CD8-positive, alpha-beta memory T cell (primary cell): ENCODE measurements at places on chromosomes 6 and 20. TPM values are rescaled to one million over a fixed set of nuclear protein-coding genes. Genes with fewer than 3 reads are reported as not detected.

- no peak for DNase-seq
- no peak overlapping the region for H3K27ac ChIP-seq
- H3K4me1 ChIP-seq: no peaks in the 10 kb centered on the region
- H3K4me3 ChIP-seq: no peak overlapping the region
- H3K27me3 ChIP-seq: no peaks in the 10 kb centered on the region
Observed at GRCh38 chr6:143223895-143224294, 163.2 kb downstream of the AIG1 start.

DNA sequence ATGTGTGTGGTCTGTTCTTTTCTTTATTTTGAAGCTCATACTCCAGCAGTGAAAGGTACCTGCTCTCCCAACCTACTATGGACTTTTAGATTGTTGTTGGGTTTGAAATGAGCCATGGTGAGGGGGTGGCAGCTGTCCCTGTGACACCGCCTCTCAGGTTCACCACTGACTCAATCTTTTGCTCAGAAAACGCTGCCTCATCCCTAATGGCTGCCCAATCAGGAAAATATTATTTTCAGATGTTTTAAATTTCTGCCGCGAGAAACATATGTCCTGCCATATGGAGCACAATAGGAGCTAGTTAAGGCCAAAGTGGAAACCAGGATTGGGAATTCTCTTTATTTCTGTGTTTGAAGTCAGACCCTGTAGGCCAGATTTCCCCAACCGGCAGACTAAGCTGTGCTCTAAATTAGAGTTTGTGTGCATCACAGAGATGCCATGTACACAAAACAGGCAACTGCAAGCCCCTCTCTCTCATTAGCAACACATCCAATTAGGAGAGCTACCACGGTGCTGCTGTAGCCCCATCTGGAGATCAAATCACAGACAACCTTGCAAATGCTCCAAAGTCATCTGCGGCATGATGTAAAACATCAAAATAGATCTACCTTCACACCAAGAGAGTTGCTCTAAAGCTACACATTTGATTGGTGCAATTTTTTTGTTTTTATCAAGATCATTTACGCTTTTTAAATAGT, 144.1 kb upstream of the BACH2 start:
- no peaks in the 10 kb centered on the region for H3K36me3 ChIP-seq
- H3K4me1 ChIP-seq: no peaks in the 10 kb centered on the region
- no peak for DNase-seq
- H3K4me3 ChIP-seq: no peak overlapping the region
- H3K27me3 ChIP-seq: no peaks in the 10 kb centered on the region

The CLVS2 gene
- not detected for total RNA-seq

DNA sequence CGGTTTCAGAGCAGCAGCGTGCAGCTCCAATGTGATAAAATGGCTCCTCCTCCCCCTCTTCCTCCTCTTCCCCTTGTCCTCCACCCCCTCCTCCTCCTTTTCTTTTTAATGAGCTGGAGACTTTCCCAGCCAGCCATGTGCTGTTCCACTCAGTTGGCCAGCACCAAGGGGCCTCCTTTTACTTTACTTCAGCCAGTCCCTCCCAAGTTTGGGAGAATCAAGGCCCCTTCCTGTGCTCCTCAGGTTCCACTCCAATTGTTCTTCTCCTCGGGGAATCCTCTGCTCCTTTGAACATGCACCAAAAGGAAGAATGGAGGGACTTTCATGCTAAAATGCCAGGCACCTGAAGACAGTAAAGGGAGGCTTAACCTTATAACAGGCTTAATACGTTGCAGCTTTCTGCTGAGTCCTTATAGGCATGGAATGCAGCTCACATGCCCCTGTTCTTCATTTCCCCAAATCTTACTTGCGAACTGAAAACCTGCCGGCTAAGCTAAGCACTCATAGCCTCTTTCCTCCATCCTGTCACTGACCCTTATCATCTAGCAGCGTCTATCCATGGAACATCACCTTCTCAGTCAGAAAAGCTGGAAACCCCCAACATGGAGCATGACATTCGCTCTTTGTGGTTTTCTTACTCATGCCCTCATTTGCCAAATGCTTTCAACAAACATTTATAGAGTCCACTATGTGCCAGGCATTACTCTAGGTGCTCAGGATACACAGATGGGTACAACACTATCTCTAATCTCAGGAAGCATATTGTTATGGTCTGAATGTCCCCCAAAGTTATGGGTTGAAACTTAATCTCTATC, 170.6 kb downstream of the PHACTR1 start:
- H3K27ac ChIP-seq: no peak overlapping the region
- no peak for DNase-seq
- no peak overlapping the region for H3K4me3 ChIP-seq
- no peaks in the 10 kb centered on the region for H3K36me3 ChIP-seq
- H3K4me1 ChIP-seq: no peaks in the 10 kb centered on the region

The BTN1A1 gene
- total RNA-seq: not detected

The EPHA7 gene
- not detected for total RNA-seq

The PARD6B gene
- total RNA-seq: 5.6 TPM

- H3K4me1 ChIP-seq: peaks cover 9% of the 10 kb centered on the region
- no peak for DNase-seq
- H3K27ac ChIP-seq: no peak overlapping the region
- no peaks in the 10 kb centered on the region for H3K27me3 ChIP-seq
Observed at GRCh38 chr20:47521059-47521808, 19.5 kb downstream of the NCOA3 start.

The C6orf58 gene
- total RNA-seq: not detected

DNA sequence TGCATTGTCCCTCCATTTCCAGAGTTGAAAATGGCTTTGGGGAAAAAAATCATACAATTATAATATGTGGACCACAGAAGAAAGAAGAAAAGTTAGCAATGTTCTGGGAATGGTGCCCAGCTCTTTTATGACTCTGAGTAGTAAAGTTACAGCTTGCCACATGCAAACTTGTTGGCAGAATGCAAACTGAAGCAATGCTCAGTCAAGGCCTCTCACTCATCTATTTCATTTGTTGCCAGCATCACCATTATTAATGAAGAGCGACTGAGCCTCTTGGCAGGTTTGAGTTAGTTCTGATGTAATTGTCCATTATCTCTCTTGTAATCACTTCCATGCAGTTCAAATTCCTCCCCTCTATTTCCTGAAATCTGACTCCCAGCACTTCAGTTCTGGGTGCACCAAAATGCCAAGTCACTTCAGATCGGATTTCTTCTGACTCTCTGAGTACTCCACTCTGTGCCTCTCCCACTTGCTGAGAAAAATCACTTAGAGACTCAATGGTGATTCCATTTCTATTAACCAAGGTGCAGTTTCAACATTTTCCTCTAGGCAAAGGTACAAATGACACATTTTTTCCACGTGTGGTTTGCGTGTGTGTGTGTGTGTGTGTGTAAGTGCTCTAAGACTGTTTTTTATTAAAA, 154.4 kb upstream of the STMND1 start:
- H3K36me3 ChIP-seq: no peaks in the 10 kb centered on the region
- H3K4me3 ChIP-seq: no peak overlapping the region
- DNase-seq: no peak
- H3K27me3 ChIP-seq: no peaks in the 10 kb centered on the region

The PXT1 gene
- 0.20 TPM for total RNA-seq

DNA sequence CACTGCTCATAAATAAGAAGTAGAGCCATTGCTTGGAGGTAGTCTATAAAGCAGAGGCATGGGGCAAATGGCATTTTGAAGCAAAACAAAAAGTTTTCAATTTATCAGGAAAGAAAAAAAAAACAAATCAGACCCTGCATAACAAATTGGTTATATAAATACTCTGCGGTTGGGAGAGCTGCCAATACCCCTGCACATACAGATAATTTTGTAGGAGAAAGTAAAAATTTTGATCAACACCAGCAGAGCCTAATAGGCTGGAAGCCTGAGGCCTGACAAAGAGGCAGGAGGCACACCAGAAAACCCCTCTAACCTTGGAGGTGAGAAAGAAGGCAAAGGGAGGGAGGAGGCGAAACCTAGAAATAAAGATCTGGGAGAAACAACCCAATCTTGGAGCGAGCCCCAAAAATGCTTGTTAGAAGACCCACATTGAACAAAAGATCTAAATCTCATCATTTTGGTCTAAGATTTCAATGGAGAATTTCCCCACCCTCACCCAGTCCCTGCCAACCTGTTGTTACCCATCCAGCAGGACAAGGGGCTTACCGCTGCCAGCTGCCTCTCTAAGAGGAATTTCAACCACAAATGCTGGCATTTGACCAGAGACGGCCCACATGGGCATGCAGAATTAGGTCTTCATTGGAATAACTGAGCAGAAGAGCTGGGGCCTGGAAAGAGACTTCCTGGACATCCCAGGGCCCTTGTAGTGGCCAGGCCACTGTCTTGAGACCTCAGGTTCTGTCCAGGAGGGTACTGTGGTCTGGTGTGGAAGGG, 28.4 kb downstream of the FOXA2 start:
- H3K4me1 ChIP-seq: no peaks in the 10 kb centered on the region
- no peak overlapping the region for H3K4me3 ChIP-seq
- H3K36me3 ChIP-seq: no peaks in the 10 kb centered on the region
- no peaks in the 10 kb centered on the region for H3K27me3 ChIP-seq

GRCh38 chr20:60695226-60696000, 556.6 kb upstream of the CDH4 start:
- no peak overlapping the region for H3K27ac ChIP-seq
- no peaks in the 10 kb centered on the region for H3K36me3 ChIP-seq
- DNase-seq: no peak

The SRMS gene
- not detected for total RNA-seq

The COL21A1 gene
- not detected for total RNA-seq

- H3K27me3 ChIP-seq: no peaks in the 10 kb centered on the region
- no peak for DNase-seq
- no peak overlapping the region for H3K4me3 ChIP-seq
- no peak overlapping the region for H3K27ac ChIP-seq
- no peaks in the 10 kb centered on the region for H3K36me3 ChIP-seq
- no peaks in the 10 kb centered on the region for H3K4me1 ChIP-seq
Observed at GRCh38 chr6:36714511-36714910, 16.9 kb downstream of the RAB44 start.

DNA sequence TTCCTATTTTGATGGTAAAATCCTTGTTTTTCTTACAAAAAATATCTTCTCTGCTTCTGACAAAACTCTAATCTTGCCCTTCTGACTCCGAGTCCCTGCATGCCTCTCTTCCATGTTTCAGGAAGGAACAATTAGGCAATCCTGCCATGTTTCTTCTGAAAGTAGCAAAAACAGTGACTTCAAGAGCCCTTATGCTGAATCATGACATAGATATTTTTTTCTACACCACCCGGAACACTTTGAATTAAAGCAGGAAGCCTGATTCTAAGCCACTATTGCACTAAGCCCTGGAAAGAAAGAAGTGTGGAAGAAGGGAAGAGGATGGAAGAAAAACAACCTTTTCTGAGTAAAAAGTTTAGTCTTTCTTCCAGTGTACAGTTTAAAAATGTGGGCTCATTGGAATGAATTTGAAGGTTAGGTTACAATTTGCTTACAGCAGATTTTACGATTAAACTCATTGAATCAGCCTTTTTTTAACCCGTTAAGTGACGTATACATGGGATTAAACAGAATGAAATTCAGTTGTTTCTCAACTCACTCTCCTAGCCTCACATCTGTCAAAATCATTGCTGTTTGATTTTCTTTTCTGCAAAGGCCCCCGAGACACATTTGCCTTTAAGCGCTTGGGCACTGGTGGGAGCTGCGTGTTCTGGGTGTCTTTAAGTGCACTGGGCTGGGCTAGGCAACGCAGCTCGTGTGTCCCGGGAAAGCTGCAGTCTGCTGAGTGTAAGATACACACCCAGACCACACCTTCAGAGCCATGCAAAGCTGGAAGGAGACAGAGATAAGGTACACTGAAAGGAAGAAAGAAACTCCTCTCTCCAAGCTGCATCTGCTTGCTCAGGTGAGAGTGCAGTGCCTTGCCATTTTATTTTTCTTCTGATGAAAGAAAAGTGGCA, 159.4 kb upstream of the CITED2 start:
- peaks cover 25% of the 10 kb centered on the region for H3K4me1 ChIP-seq
- no peak overlapping the region for H3K4me3 ChIP-seq
- no peaks in the 10 kb centered on the region for H3K36me3 ChIP-seq
- H3K27ac ChIP-seq: peak overlapping the region; percentile 38

DNA sequence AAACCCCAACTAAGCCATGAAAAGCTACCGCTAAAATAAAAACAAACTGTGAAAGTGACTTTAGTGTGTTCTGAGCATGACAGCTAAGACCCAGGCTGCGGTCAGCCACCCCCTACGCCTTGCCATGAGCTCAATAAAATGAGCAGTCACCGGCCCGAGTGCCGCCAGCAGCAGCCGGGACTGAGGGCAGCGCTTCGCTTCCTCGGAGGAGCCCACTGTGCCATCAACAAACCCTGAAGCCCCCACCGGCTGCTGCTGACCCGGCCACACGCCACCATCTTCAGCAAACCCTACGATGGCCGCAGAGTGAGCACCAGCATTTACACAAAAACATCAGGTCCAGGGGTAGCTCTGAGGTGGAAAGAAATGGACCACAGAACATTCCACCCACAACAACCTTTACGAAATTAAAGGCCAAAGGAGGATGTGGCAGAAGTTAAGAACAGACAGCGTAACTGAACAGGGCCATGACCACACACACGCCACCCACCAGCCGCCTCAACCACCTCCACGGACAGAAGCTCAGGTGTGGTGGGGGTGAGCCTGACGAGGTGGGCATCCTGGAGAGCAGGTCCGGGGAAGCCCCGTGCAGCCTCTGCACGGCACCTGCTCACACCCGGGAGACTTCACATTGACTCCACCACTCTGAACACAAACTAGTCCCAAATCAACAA, 67.0 kb downstream of the THBS2 start:
- H3K36me3 ChIP-seq: no peaks in the 10 kb centered on the region
- no peaks in the 10 kb centered on the region for H3K27me3 ChIP-seq
- DNase-seq: no peak
- H3K4me3 ChIP-seq: no peak overlapping the region
- H3K27ac ChIP-seq: no peak overlapping the region

The TFAP2C gene
- total RNA-seq: not detected
